ENCODE measurements at places on chromosomes 12 and 14.

- H3K27ac ChIP-seq: peak overlapping the region; percentile 87
- peak overlapping the region; percentile 43 for H3K4me3 ChIP-seq
- H3K36me3 ChIP-seq: peaks cover 2% of the 10 kb centered on the region
- H3K27me3 ChIP-seq: no peaks in the 10 kb centered on the region
- DNase-seq: peak; percentile 83
These were observed 13.8 kb downstream of the DTX1 start for GRCh38 chr12:113070117-113070906.

DNA sequence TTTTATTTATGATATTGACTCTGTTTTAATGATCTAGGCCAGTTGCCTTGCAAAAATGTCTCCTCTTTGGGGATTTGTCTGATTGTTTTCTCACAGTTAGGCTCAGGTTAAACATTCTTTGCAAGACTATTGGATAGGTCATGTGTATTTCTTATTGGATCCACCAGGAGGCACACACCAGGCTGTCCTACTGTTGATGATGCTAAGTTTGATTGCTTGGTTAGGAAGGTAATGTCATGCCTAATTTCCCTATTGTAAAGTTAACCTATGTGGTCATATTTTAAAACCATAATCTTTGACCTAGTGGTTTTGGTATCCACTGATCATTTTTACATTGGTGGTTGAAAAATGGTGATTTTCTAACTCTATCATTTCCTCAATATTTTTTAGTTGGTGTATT lies 137.1 kb downstream of the BRMS1L start:
- no peaks in the 10 kb centered on the region for H3K36me3 ChIP-seq
- H3K4me3 ChIP-seq: no peak overlapping the region
- no peak overlapping the region for H3K27ac ChIP-seq

DNA sequence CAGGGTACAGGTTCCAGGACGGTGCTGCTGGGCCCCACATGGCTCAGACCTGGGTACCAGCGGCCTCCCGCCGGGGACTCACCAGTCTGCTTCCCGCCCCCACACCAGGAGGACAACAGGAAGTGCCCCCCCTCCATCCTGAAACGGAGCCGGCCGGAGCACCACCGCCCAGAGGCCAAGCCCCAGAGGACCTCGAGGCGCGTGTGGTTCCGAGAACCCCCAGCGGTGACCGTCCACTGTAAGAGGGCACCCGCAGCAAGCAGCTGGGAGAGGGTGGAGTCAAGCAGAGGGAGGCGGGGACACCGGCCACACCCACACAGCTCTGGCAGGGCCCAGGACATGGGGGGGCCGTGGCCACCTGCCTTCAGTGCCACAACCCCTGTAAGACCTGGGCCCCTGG lies 8.1 kb downstream of the C14orf180 start:
- no peaks in the 10 kb centered on the region for H3K4me1 ChIP-seq
- no peaks in the 10 kb centered on the region for H3K36me3 ChIP-seq
- H3K4me3 ChIP-seq: no peak overlapping the region
- no peak for DNase-seq
- H3K27ac ChIP-seq: no peak overlapping the region

DNA sequence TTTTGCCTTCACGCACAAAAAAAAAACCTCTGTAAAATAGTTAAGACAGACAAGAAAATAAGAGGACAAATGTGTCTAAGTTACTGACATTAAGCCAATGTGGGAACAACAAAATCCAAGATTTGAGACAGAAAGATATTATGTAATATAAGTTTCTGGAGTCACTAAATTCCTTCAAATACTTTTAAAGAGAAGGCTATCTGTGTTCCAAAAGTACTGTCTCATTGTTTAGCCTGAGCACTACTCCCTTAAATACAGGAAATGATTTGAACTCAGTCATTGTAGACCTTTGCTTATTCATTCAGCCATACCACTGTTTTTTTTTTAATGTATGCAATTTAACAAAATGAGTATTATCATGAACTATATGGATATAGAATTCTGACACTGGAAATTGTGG lies 82.7 kb upstream of the KITLG start:
- peaks cover 4% of the 10 kb centered on the region for H3K27me3 ChIP-seq
- H3K4me3 ChIP-seq: no peak overlapping the region
- no peak overlapping the region for H3K27ac ChIP-seq
- no peak for DNase-seq
- H3K36me3 ChIP-seq: no peaks in the 10 kb centered on the region

GRCh38 chr14:72880820-72881219 lies 13.1 kb downstream of the DPF3 start:
- H3K27ac ChIP-seq: no peak overlapping the region
- H3K27me3 ChIP-seq: peaks cover 4% of the 10 kb centered on the region
- H3K4me1 ChIP-seq: peaks cover 7% of the 10 kb centered on the region
- no peak overlapping the region for H3K4me3 ChIP-seq
- H3K36me3 ChIP-seq: no peaks in the 10 kb centered on the region

DNA sequence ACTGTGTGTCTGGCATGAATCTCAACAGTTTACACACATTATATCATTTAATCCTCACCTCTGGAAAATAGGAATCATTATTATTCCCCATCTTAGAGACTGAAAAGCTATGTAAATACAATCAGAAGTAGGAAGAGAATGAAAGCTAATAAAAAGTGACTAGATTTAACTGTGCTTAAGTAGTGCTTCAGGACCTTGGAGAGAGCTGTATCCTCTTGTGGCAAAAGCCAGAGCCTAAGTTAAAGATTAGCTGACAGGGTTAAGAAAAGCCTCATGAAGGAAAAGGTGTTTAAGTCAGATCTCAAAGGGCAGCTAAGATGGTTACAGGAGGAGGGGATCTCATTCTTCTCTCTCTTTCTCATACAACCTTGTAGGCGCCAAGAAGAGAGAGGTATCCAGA lies 65.3 kb upstream of the TMEM233 start:
- DNase-seq: no peak
- H3K27ac ChIP-seq: no peak overlapping the region
- H3K36me3 ChIP-seq: no peaks in the 10 kb centered on the region
- no peak overlapping the region for H3K4me3 ChIP-seq
- peaks cover 8% of the 10 kb centered on the region for H3K27me3 ChIP-seq

DNA sequence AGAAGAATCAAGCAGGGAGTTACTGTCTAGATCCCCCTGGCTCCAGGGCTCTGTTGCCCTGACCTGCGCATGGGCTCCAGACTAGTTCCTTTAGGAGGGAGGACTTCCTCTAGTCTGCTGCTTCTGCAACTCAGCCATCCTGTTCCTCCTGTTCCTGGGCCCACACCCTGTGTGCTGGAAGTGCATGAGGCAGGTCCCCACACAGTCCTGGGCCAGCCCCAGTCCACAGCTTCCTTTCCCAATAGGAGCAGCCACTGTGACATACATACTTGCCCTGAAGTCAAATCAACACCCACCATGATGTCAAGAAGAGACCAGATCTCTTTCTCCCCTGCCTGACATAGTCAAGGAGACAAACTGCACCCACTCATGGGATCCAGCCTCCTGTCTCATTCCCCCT lies 1.3 kb downstream of the SDR9C7 start:
- no peak overlapping the region for H3K4me3 ChIP-seq
- DNase-seq: no peak
- H3K27me3 ChIP-seq: peaks cover 3% of the 10 kb centered on the region
- no peak overlapping the region for H3K27ac ChIP-seq

- no peak overlapping the region for H3K4me3 ChIP-seq
- H3K27me3 ChIP-seq: no peaks in the 10 kb centered on the region
- no peak for DNase-seq
- no peaks in the 10 kb centered on the region for H3K4me1 ChIP-seq
- H3K27ac ChIP-seq: no peak overlapping the region
- peaks cover 36% of the 10 kb centered on the region for H3K36me3 ChIP-seq
These were observed 172.7 kb downstream of the ANO6 start for GRCh38 chr12:45388545-45388944.

GRCh38 chr14:74963705-74964271 lies 8.4 kb upstream of the PGF start:
- no peak for DNase-seq
- H3K4me3 ChIP-seq: no peak overlapping the region
- no peaks in the 10 kb centered on the region for H3K4me1 ChIP-seq
- no peaks in the 10 kb centered on the region for H3K36me3 ChIP-seq
- peaks cover 2% of the 10 kb centered on the region for H3K27me3 ChIP-seq

DNA sequence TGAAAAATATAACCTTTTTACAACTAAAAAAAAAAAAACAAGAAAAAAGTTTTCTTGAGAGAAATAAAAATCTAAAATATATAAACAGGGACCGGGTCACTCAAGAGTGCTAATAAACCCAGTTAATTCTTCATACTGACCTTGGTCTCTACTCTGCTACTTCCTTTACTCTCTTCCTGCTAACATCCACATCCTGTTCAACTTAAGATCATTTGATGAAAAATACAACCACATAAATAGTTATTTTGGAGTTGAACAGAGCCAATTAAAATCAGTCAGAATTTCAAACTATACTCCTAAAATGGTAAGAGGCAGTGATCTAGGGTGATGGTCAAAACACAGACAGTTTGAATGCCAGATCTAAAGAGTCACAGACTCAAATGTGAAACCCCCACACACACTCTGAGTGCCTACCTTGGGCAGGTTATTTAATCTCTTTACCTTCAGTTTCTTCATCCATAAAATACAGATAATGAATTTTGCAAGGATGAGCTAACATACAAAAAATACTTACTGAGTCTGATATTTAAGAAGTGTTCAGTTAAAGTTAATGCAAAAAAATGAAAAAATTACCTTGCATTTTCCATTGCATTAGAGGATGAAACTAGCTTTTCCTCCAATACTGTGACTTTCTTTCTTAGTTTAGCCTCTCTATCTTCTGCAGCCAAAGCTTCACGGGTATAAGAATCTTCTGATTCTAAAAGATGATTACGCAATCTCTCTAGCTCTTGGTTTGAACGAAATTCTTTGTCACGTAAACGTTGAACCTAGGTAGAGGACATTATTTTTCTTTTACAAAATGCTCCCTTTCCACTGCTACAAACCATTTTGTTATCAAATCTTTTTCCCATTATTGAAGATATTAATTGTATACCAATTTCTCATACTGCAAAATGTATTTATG lies 40.9 kb downstream of the TRIP11 start:
- H3K27me3 ChIP-seq: no peaks in the 10 kb centered on the region
- no peak overlapping the region for H3K4me3 ChIP-seq
- peaks cover 51% of the 10 kb centered on the region for H3K4me1 ChIP-seq
- H3K36me3 ChIP-seq: peaks cover 26% of the 10 kb centered on the region
- DNase-seq: no peak
- peak overlapping the region; percentile 62 for H3K27ac ChIP-seq

- no peaks in the 10 kb centered on the region for H3K4me1 ChIP-seq
- no peak for DNase-seq
- H3K27me3 ChIP-seq: peaks cover 9% of the 10 kb centered on the region
- no peaks in the 10 kb centered on the region for H3K36me3 ChIP-seq
These were observed 4.4 kb downstream of the BDKRB1 start for GRCh38 chr14:96260341-96260821.

GRCh38 chr12:71846322-71846940 lies 6.9 kb downstream of the TBC1D15 start:
- no peaks in the 10 kb centered on the region for H3K27me3 ChIP-seq
- H3K27ac ChIP-seq: no peak overlapping the region
- no peak for DNase-seq
- H3K4me3 ChIP-seq: no peak overlapping the region
- peaks cover 27% of the 10 kb centered on the region for H3K36me3 ChIP-seq

GRCh38 chr14:68389943-68390342 lies 402.9 kb downstream of the ZFP36L1 start:
- no peak overlapping the region for H3K4me3 ChIP-seq
- H3K27ac ChIP-seq: no peak overlapping the region
- DNase-seq: no peak
- no peaks in the 10 kb centered on the region for H3K4me1 ChIP-seq
- no peaks in the 10 kb centered on the region for H3K27me3 ChIP-seq
